ENCODE measurements at places on chromosomes 7 and 10.

DNA sequence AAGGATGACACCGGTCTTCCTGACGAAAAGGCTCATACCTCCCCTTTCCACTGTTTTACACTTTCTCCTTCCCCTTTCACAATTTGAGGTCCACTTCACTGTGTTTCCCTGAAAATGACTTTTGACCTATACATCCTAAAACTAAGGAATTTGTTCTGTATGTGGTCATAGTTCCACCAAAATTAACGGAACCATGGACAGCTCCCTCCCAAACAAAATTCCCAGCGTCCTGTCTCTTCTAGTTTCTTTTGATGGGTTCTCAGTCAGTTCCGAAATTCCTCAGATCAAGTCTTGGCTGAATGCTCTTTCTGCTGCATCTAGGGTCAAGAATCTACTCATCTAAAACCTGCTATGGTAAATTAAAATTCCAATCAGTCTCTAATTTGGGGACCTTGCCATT, 1191.9 kb downstream of the CNTNAP2 start:
- DNase-seq = no peak

GRCh38 chr7:113410796-113411195, 292.4 kb upstream of the SMIM30 start:
- DNase-seq = no peak

DNA sequence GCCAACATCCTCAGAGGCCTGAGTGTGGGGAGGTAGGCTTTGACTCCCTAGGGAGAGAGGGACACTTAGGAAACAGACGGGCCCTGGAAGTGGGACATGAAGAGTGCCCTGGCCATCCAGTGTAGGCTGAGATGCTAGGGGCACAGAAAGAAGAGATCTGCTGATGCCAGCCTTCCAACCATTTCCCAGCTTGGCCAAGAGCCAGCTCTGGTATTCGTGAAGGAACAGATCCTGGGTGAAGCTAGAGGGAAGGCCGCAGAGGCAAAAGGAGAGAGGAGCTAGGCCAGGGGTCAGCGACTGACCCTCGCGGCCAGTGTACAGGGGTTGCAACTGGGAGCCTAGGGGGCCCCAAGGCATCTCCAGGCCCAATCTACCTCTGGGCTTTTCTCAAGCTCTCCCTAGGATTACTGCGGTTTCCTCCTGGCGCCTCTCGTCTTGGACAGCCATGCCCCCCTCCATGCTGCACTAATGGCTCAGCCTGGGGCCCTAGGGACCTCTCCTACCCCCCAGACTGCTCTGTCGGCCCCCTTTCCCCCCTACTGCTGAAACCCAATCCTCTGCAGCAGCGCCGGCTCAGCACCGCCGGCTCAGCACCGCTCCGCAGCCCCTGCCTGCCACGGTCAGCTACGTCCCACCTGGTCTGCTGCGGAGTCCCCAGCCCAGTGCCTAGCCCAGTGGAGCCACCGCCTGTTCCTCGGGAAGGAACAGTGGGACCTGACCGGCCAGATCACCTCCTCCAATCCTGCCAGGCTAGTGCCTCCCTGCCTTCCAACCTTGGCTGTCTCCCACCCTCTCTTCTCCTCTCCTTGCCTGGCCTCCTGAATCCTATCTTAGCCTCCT, at the start of gene ASIC3:
TSS of gene ASIC3 (plus strand) at position 556 of the 840 bp plus-strand sequence. CDS start 355 bp downstream, outside the sequence.
- DNase-seq = no peak

- DNase-seq = no peak
These were observed 713 bp downstream of the IMMP2L start for GRCh38 chr7:111561654-111561903.

GRCh38 chr10:77001206-77001605, 636.4 kb downstream of the KCNMA1 start:
- no peak for DNase-seq

- no peak for DNase-seq
These were observed 213.1 kb downstream of the PCDH15 start for GRCh38 chr10:54587971-54588370.

GRCh38 chr7:142612237-142612881, 136.9 kb upstream of the PRSS1 start:
- no peak for DNase-seq

- no peak for DNase-seq
These were observed 6.1 kb upstream of the PTPN12 start for GRCh38 chr7:77531038-77531437.

GRCh38 chr10:91206427-91206826, 14.0 kb upstream of the PCGF5 start:
- no peak for DNase-seq

GRCh38 chr10:12377658-12378290, 28.4 kb downstream of the CAMK1D start:
- DNase-seq = no peak

DNA sequence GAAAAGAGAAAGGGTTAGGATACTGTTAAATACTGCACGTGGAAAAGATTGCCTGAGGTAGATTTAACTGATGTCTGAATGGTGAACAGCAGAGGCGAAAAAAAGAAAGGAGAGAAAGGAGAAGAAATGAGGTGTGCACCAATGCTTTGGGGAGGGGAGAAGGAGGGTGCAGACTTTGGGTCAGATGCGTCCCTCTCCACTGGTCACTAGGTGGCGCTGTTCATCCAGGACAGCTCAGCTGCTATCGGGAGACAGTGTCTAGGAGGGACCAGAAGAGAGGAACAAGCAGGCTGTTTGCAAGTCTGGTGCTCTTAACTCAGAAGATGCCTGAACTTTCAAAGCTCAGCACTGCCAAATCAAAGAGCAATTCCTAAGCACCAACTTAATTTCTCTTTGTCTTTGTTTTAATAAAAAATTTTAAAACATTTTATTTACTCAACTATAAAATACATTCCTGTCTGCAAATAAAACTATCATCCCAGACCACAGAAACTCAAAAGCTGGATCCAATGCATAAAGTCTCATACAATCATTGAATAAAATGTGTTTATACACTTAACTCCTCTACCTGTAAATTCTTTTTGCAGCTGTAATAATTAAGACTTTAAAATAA, 83.9 kb upstream of the PDLIM1 start:
- DNase-seq = no peak

- no peak for DNase-seq
These were observed 84.2 kb upstream of the STEAP1B start for GRCh38 chr7:22584179-22584578.

Measured in activated CD4-positive, alpha-beta T cell treated with anti-CD3 and anti-CD28 coated beads, Interleukin-2, amount 50 U/mL, for 24 hours (primary cell).